ENCODE measurements at places on chromosomes 5 and 9. TPM values are rescaled to one million over a fixed set of nuclear protein-coding genes. Genes with fewer than 3 reads are reported as not detected.

COL23A1 gene
- total RNA-seq: 1.5 TPM

FOXD4L5 gene
- 0.45 TPM for total RNA-seq

LAMC3 gene
- total RNA-seq: 0.39 TPM

RFESD gene
- total RNA-seq: 3.4 TPM

TSSK1B gene
- 0.18 TPM for total RNA-seq

SPINK13 gene
- not detected for total RNA-seq

PDCD1LG2 gene
- total RNA-seq: 5.4 TPM

DNA sequence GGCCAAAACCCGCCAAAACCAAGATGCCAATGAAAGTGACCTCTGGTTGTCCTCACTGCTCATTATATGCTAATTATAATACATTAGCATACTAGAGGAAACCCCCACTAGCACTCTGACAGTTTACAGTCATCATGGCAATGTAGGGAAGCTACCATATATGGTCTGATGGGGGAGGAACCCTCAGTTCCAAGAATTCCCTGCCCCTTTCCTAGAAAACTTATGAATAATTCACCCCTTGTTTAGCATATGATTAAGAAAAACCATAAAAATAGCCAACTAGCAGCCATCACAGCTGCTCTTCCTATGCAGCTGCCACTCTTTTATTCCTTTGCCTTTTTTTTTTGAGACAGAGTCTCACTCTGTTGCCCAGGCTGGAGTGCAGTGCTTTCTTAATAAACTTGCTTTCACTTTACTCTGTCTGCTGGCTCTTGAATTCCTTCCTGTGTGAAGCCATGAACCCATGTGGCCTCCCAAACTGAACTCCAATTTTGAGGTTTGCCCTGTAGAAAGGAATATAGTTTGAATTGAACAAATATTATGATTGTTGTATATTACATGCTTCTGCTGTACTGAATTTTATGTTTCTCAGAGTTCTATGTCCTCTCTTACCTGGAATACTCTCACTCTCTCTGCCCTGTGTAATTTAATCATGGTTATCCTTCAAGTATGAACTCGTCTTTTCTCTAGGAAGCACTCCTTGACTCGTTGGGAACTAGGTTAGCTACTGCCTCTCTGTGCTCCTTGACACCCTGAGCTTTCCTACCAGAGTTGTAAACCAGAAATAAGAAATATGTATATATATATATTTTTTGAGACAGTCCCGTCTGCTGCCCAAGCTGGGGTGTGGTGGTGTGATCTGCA is 59.8 kb downstream of the KIAA1958 start:
- DNase-seq: no peak

DNA sequence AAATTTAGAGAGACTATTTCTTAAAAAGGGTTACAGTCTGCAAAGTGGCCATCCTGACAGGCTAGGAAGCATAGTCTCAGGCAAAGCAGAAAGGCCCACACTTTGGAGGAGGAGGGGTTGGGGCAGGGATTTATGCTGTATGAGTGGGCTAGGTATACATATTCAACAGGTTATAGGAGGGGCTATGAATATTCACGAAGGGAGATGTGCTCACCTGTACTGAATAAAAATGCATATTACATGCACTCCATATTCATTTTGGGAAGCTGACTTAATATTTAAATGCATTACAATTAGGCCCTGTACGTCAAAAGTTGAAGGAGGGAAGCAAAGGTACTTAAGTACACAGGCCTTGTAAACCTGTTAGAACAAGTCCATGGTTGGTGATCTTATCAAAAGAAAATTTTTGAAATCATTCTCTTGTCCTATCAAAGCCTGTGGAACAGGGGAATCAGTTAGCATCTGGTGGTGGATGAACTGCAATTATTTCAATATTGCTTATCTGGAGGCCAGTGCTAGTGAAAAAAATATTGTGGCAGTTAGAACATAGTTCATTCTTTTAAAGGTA is 1.6 kb downstream of the CENPP start:
- DNase-seq: no peak

DNA sequence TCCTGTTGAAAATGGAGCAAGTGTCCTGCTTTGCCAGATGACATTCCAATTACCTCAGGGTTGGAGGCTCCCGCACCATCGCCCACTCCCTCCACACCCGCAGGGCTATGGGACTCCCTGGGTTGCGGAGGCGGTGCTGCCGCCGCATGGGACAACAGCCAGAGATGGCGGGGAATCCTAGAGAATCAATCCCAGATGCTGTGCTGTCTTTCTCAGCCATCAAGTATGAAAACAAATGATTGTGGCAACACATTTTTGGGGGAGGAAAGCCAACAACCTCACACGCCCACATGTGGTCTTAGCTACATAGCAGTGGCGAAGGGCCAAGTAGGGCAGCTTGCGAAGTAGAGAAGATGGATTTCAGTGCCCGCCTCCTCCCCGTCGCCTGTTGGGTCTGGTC is 46.7 kb downstream of the IL31RA start:
- DNase-seq: peak; percentile 59

DNA sequence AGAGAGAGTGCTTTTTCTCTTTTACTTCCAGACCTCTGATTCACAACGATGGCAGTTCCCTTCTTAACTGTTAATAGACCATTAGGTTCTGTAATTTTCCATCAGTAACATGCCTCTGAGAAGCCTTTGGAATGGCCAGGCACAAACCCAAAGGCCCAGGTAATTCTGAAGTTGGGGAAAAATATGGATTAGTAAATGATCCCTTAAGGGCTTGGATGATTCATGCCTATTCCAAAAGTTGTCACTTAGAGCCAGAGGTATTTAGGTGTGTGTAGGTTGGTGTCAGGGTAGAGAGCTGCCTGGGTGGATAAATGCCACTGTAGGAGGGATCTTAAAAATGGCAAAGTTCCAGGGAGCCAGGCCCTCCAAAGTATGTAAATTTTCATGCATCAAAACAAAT is 228.8 kb downstream of the PLK2 start:
- no peak for DNase-seq

DNA sequence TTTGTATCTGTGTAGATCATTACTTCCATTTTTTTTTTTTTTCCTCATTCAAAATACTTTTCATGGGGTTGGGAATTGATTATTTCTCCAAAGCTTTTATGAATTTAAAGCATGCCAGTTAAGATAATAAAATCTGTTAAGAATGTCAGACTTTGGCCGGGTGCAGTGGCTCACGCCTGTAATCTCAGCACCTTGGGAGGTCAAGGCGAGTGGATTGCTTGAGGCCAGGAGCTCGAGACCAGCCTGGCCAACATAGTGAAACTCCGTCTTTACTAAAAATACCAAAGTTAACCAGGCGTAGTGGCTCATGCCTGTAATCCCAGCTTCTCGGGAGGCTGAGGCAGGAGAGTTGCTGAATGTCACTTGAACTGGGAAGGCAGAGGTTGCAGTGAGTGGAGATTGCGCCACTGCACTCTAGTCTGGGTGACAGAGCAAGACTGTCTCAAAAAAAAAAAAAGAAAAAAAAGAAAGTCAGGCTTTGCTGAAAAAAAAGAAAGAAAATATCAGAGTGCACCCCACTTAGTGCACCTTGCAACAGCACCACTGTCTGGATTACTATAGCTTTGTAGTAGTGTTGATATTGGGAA is 18.5 kb downstream of the TBC1D2 start:
- peak; percentile 47 for DNase-seq

GRCh38 chr5:153629027-153629895 is 138.8 kb downstream of the GRIA1 start:
- peak; percentile 85 for DNase-seq

DNA sequence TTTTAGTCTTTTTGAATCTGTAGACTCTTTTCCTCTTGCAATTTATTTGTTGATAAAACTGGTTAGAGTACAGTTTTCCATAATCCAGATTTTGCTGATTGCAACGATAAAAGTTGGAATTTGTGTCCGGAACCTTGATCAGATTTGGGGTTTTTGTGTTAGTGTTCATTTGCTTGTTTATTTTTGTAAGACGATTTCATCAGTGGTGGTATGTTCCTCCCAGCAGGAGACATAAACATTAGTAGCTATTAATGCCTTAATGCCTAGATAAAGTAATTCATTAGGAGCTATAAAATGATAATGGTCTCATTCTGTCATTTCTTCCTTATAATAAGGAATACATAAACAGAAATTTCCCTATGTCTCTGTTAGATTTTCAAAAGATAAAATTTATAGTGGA is 21.3 kb downstream of the RPS6 start:
- DNase-seq: no peak

GRCh38 chr5:165560648-165561047 is 2055.2 kb downstream of the MAT2B start:
- DNase-seq: no peak

DNA sequence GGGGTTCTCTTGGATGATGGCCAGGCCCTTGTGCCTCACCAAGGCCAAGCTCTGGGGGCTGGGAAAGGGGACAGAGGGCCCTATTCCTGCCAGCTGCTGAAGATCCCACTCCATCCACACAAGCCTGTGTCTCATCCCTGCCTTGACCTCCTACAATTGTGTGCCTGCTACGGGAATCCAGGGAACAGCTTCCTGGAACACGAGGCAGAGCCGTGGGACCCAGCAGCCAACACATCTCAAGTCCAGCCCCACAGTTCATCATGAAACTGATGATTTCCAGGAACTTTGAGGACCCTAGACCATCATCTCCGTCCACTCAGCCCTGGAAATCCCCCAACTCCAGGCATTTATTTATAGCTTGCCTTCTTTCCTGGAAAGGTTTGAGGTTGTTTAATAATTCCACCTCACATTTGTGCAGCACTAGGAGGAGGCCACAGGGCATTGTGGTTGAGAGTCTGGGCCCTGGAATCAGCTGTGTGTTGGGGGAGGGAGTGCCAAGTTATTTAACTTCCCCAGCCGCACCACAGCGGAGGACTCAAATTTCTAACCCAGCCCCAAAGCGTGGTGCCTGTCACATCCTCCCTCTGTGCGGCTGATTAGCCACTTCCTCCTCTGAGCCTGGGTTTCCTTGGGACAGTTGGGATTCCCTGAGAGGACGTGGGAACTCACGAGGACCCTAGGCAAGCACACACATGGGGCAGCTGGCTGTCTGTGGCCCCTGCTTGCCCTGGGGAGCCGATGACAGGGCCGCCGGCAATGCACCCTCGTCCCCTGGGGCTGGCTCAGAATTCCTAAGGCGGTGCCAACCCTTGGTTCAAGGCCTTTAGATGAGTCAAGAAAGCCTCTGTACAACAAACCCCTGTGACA is 58.2 kb upstream of the GGTA1 start:
- peak; percentile 94 for DNase-seq

GRCh38 chr5:43893951-43894684 is 291.1 kb downstream of the NNT start:
- DNase-seq: no peak

DNA sequence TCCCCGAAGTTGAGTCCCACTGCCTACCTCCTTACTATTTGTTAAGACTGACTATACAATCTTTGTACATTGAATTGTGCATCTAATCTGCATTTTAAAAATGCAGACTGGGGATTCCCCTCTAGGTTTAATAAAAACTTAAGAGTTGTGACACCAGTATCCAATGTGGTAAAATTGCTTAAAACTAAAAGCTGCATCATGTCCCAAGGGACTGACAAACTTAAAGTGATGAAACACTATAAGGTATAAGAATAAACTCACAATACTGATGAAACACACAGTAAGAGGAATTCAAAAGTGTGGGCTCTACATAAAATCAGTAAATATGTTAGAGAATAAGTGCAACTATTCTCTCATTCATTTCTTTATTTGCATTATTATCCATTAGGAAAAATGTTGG is 1905.1 kb downstream of the MAT2B start:
- no peak for DNase-seq

DNA sequence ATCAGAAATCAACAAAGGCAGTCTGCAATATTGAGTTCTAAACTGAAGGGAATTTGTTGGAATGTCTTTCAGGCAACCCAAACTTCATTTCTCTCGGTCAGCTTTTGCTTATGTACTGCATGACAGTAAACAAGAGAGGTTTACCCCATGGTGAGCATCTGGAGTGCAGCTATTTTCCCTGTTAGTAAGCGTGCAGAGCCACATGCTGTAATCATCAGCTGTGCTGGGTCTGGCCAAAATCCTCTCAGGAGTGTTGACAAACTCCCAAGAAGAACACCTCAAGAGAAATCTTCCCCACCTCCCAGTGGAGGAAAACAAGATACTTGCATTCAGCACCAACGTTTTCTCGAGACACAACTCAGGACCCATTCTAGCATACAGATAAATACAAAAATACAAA is 83.6 kb upstream of the ADAMTSL1 start:
- DNase-seq: no peak

- no peak for DNase-seq
Observed at GRCh38 chr9:1285526-1285925, 235.4 kb downstream of the DMRT2 start.

DNA sequence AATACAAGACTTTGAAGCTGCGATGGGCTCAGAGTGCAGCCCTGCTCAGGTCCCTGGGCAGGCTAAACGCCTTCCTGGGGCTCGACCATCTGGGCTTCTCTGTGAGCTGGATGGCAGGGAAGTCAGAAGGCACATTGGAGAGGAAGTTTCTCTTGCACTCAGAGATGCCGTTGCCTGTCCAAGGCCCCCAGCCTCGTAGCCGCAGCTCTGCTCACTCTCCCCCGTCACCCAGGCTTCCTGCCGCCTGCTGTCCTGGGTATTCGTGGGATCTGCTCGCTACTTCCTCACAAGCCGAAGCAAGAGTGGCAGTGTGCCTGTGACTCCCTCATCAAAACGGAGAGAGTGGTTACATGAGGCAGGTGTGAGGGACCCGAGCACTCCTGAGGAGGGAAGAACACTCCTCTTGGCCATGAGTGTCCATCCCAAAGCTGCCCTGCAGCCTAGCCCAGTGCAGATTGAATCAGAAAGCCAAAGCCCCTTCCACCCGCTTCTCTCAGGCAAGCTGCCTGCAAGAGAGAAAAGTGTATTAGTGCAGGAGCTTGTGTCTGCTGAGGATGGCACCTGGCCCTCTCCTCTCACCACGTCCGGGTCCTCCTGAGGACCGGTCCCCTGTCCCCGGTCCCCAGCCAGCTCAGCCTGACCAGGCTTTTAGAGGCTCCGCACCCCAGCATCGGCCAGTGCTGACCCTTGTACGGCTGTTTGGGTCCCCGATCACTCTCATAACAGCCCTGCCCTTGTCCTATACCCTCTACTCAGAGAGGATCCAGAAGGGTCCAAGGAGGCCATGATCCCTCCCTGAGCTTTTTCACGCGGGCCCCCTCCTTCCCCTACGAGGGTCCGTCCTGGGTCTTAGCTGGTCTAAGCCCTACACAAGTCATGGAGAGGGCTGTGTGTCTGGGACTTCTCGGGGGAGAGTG is 7.3 kb downstream of the FCN2 start:
- no peak for DNase-seq

DNA sequence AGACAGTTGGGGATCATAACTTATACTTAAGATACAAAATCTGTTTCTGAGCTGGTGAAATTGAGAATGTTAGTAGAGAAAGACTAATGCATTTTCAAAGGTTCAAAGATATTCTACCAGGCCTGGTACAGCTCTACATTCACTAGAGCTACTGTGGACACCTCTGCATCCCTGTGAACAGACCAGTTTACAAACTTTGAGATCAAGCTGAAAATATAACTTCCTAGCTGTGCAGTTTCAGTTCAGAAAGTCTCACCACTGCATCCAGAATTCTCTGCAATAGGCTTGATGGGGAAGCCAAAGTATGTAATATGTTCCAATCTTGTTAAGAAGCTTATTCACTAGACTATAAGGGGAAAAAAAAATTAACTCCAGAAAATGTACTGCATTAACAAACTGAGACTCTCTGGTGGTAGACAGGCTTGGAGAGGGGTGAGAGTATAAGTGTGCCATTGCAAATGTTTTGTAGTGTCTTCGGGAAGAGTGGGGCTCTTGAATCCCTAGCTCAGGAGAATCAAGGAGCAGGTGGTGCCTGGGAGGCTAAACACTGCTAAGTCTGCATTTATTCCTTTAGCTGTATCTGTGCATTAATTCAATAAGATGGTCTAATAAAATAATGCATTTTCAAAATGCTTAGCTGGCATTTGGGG is 671.9 kb downstream of the NR2F1-AS1 start:
- DNase-seq: no peak
